ENCODE measurements at places on chromosomes 16 and 17. TPM values are rescaled to one million over a fixed set of nuclear protein-coding genes. Genes with fewer than 3 reads are reported as not detected.

The SLC12A3 gene
- not detected for total RNA-seq

The TSNAXIP1 gene
- total RNA-seq: 0.83 TPM

The PYDC1 gene
- not detected for total RNA-seq

The FOXO3B gene
- total RNA-seq: 3.0 TPM

The ZNF423 gene
- total RNA-seq: 0.46 TPM

The TBC1D3B gene
- 2.4 TPM for total RNA-seq

The APOH gene
- total RNA-seq: 3.0 TPM

The RSAD1 gene
- 34.0 TPM for total RNA-seq

The VPS35 gene
- 72.5 TPM for total RNA-seq

The MRPS34 gene
- 263 TPM for total RNA-seq
